ENCODE measurements at places on chromosomes 2 and 18.

DNA sequence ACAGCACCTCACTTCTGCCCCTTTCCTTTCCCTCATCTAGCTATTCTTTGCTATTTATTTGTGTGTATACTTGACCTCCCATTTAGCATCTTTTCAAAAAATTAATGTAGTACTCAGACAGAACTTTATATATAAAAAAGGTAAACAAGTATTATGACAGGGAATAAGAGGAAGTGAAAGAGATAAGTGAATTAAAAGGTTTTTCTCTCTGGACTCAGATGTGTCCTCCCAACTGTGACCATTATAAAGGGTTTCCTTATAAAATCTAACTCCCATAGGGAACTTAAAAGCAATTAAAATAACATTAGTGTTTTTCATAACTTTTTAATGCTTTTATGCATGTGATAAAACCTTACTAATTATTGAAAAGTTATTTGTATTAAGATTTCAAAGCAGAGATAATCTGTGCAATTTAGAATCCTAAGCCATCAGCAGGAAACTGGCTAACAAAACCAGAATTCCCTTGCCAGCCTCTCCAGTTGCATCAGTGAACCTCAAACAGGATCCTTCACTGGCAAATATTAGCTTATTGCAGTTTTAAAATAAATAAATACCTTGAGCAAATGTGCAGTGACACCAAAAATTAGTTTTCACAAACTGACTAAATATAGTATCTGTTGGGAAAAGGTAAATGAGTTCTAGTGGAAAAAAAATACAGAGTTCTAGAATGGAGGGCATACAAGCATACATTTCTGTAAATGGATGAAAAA lies 930.7 kb downstream of the BCL11A start:
- DNase-seq: no peak

DNA sequence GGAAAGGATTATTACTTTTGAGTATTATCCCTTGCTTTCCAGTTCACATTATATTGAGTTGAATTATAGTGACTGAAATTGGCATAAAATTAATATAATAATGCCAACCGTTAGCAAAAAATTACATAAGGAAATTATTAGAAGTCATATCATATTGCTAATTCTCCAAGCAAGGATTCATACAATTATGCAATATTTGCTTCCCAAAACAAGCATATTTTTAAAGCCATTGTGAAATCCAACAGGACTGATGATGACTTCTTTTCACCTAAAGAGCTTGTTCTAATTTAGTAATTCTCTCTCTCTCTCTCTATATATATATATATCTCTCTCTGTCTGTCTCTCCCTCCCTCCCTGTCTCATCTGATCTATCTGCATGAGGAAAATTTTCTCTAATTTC lies 283.5 kb downstream of the DSEL start:
- no peak for DNase-seq

GRCh38 chr2:211068108-211068780 lies 511.8 kb downstream of the CPS1 start:
- DNase-seq: no peak

GRCh38 chr2:7131261-7131660 lies 214.0 kb downstream of the RNF144A start:
- DNase-seq: no peak

DNA sequence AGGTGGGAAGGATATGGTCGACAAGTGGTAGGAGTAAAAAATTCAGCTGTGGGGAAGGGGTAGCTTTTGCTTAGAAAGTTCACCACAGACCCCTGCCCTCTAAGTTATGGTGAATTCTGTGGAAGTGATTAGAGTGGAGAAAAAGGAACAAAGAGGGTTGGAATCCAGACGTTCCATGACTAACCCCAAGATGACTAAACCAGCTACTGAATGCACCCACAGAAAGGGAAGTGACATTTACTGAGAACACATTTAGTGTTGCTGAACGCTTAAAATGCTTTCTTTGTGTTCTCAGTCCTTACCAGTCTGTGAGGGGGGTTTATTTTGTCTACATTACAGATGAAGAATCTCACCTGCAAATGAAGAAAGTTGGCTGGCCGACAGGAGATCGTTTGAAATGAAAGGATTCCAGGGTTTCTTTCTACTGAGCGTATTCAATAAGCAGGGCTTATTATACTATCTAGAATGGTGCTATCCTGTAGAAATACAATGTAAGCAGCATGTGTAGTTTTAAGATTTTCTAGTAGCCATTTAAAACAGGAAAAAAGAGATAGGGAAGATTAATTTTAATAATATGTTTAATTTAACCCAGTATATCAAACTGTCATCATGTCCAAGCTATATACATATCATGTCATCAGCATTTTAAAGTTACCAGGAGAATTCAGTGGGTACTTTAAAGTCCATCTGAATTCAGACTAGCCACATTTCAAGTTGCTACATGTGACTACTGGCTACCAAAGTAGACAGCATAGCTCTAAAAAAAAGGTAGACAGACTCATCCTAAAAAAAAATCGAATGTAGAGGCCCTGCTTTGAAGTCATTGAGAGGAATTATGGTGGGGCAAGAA lies 60.1 kb downstream of the LIMS1 start:
- DNase-seq: no peak

DNA sequence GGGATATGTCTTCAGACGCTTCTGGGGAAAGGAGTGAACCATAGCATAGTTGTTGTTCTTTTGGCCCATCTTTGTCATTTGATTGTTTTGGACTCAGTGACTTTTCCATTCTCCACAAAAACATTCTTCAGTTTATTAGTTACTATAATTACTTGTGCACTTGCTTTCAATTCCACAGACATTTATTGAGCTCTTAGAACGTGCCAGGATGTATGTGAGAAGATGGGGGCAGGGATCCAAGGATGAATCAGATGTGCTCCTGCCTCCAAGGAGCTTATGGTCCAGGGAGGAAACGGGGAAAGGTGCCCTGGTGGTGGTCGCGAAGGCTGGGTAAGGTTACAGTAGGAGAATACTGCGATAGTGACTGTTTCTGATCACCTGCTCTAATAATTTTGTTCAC lies 6.9 kb upstream of the SLC4A3 start:
- DNase-seq: no peak

- no peak for DNase-seq
These were observed 243.3 kb downstream of the TSN start for GRCh38 chr2:121998751-121999150.

DNA sequence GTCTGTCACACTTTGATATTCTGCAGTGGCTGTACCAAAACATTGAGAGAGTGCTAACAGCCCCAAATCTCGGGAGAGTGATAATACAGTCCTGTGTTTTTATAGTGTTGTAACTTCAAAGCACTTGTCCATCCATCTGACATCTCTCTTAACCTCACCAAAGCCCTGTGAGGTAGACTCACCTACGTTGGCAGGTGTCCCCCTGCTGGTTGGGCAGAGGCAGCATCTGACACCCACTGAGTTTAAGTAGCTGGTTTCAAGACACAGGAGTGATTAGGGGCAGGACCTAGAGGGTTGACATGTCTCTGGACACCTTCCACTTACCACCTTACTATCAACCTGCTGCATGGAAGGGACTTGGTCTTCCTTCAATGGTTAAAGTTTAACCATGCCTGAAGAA lies 22.9 kb downstream of the COLEC12 start:
- DNase-seq: no peak

GRCh38 chr2:96369186-96369585 lies 33.6 kb downstream of the NCAPH start:
- DNase-seq: no peak

DNA sequence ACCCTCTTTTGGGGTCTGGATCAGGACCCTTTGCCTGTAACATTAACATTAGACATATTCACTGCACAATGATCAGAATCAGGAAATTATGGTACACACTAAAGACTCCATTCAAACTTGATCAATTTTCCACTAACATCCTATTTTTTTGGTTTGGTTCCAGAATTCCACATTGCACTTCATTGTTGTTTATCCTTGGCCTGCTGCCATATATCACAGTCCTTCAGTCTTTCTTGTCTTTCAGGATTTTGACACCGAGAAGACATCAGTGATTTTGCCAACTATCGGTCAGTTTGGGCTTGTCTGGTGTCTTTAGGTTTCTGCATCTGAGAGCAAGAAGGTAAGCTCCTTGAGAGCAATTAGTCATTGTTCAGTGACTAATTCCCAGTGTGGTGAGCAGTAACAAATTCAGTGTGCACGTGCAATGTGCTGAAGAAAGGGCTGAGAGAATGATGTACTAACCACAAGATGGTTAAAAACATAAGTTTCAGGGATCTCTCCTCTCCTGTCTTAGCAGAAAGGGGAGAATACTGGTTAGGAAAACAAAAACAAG lies 23.5 kb downstream of the MARCHF4 start:
- no peak for DNase-seq

- DNase-seq: no peak
These were observed 31.6 kb downstream of the INPP5D start for GRCh38 chr2:233091595-233092375.

DNA sequence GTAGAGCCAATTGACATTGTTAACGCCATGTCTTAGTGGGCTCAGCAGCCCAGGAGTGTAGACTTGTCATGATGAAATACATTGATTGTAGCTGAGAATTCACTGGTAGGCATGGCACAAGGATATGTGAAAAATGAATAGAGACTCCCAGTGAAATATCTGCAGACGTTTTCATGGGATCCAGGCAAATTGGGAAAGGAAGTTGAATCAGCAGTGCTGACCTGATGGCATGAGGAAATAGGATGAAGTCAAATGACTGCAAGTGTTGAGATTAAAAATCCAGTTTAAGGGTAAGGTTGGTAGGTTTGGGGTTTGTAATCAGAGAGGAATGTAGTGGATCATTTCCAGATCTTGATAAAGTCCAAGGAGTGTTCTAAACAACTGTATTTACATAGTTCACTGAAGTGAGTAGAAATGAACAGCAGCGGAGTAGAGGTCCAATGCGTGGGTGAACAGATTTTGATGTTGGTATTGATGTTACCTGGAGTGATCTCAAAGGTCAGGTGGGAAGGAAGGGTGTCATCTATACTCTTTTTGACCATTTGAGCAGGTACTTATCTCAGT lies 24.6 kb downstream of the INSIG2 start:
- DNase-seq: no peak

DNA sequence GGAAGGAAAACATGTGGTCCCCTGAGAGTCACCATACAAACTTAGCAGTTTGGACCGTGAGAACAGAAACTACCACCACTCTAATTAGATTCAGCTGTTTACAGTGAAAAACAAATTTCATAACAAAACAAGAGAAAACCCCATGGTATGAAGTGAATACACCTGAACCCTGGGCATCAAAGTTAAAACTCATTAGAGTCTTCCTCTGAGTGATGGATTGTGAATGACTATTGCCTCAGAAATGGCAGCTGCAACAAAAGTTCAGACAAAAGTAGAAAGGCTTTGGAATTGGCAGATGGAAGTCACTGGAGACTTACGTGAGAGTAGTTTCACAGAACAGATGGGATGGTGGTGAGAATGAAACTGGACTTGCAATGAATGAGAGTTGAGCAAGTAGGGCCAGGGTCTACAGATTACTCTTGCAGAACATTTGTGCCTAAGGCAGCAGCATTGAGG lies 98.0 kb downstream of the AAK1 start:
- no peak for DNase-seq

DNA sequence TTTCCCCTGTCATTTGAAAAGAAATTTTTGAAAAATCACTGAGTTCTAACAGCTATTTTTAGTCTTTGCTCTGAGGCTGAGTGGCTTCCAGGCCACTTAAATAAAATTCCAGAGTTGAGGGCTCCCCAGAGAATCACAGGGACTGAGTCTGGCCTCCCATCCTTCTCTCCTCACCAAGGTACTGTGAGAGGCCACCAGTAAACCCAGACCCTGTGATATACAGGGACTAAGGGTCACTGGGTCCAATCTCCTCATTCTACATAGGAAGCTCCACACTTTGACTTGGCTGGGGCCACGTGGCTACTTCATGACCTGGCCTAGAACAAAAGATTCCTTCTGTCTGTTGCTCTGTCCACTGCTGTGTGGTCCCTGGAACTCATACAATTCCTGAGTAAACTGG lies 123.2 kb upstream of the CDCA7 start:
- no peak for DNase-seq

DNA sequence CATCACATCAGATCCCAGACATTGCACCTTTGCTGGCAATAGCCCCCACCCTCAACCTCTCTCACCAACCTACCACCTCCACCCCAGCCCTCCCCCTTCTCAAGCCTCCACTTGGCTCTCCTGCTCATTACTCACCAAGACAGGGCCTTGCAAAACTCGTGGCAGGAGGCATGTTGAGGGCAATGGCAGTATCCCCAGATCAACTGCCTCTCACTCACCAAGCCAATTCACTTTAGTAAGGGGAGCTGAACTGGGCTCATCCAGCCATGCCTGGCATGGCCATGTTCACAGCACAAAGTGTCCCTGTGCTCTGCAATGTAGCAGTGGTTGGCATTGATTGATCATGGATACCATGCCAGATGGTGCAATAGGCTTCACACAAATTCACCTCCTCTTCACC lies 46.3 kb upstream of the TEX51 start:
- DNase-seq: no peak

DNA sequence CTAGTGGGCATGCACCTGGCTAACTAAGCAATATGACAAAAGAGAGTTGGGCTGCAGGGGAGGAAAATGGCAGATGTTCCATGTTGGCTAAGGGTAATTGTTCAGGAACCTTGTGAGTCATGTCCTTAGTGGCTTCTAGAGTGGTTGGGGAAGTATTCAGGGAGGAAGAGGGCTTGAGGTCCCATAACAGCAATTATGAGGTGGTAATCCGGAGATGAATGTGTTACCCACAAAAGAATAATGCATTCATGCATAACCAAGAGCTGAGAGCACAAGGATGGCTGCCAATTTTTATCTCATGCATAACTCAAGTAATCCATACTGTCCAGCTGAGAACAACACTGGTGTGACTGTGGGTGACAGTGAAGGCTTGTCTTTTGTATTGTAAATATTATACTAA lies 42.9 kb downstream of the TMEFF2 start:
- peak; percentile 64 for DNase-seq

- no peak for DNase-seq
These were observed 122.2 kb upstream of the TACR1 start for GRCh38 chr2:75321599-75321922.

GRCh38 chr2:67137699-67138098 lies 259.4 kb upstream of the ETAA1 start:
- no peak for DNase-seq

- DNase-seq: peak; percentile 81
These were observed 530.7 kb downstream of the ZNF804A start for GRCh38 chr2:185128996-185129395.

DNA sequence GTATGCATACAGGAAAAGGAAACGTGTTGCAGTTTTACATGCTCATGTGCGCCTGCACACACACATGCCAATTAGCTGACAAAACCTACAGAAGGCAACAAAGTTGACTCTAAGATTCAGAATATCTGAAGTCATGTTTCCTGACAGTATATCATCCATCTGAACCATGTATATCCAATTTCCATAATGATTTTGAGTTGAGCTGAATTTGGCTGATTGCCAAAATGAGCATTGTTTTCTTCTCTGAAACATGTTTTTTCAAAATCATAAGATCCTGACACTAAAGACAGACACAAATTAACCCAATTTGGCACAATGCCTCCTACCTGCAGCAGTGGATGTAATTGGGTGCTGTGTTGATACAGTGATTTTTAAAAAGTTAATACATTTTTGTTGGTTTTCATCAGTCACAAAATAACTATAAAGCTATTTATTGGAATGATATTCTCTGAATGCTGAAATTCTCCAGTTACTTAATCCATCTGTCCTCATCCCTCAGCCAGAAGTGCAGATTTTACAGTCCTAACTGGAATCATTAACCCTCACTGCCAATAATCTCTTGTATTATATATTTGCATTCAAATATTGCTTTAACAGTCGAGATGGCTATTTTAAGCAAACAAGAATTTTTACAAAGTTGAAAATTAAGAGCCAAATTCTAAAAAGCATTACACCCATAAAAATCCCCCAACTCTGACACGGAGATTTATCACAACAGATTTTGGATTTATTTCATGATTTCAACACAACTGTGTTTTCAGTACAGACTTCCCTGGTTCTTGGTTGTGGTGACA lies 161.7 kb upstream of the LMAN1 start:
- no peak for DNase-seq

All from NCI-H446 treated with DMSO at 0.1 percent for 48 hours (cell line).